Occipital lobe (tissue), 3 donors: ENCODE measurements at places on chromosomes 16 and 17.

DNA sequence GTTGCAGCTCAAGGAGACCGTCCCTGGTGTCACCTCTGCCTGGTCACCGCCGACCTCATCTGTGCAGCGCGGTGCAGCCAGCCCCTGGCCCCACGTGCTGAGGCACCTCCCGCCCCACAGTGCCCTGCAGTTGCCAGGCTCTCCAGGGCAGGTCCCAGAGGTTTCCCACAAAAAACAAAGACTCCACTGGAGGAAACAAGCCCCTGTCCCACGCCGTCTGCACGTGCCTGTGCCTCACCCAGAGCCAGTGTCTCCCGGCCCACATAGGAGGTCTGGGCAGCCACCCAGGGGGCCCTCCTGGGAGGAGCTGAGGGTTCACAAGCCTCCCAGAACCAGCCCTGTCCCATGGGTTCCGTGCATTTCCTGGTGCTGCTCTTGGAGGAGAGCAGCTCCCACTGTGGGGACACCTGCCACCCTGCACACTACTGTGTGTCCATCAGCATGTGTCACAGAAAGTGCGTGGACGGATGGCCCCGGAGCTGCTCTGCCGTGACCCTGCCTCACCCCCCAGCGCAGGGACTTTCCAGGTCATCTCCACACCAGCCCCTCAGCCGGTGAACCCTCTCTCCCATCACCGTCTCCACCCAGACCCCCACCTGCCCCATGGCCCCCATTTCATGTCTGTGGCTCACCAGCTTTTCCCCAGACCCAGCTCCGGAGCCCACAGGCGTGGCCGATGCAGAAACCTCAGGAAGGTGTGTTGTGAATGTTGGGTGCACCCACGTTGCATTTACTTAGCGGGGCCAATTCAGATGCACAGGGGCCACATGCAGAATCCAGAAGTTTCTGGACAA lies 17.0 kb upstream of the CDH15 start:
- no peak for DNase-seq

GRCh38 chr17:5702951-5703510 lies 118.7 kb upstream of the NLRP1 start:
- DNase-seq = no peak

GRCh38 chr17:79627184-79627765 lies 16.4 kb upstream of the RBFOX3 start:
- no peak for DNase-seq

DNA sequence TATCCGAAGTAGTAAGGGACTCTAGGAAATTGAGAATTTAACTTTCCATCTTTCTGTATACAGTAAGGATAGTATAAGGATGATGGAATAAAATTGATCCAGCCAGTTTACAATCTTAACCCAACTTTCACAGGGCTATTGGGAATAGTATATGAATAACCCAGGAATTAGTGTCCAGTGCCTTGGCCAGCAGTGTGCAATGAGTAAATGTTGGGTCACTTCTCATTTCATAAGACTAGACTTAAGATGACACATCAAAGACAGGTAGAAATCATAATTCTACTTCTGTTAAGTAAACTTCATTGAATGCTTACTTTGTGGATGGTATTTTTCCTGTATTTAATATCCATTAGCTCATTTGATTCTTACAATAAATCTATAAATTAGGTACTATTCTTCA lies 949.6 kb upstream of the GOT2 start:
- DNase-seq = no peak

DNA sequence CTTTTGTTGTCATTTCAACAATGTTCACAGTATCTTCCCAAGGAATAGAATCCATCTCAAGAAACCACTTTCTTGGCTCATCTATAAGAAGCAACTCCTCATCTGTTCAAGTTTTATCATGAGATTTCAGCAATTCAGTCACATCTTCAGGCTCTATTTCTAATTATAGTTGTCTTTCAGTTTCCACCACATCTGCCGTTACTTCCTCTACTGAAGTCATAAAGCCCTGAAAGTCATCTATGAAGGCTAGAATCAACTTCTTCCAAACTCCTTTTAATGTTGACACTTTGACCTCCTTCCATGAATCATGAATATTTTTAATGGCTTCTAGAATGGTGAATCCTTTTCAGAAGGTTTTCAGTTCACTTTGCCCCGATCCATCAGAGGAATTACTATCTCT lies 102.1 kb downstream of the CDH13 start:
- DNase-seq = no peak

DNA sequence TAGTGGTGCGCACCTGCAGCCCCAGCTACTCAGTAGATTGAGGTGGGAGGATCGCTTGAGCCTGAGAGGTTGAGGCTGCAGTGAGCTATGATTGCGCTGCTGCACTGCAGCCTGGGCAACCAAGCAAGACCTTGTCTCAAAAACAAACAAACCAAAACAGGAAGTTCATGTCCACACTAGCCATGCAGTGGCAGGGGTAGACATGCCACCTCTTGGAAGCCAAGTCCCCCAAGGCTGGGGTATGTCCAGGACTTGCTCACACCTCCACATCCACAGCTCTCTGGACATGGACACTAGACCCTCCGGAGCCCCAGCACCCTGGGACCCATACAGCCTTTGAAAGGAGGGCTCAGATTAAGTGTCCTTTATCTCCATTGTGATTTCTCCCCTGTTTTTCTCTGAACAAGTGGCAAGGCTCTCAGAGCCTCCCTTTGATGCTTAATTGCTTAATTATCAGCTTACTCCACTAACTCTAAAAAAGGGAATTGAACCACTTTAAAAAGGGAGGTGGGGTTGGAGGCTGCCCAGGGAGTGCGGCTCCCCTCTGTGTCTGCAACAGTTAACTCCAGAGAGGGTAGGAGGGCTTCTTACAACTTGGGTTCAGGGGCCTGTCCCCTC lies 424.6 kb upstream of the C16orf82 start:
- no peak for DNase-seq

GRCh38 chr16:14087590-14088154 lies 16.6 kb downstream of the MRTFB start:
- DNase-seq = no peak

DNA sequence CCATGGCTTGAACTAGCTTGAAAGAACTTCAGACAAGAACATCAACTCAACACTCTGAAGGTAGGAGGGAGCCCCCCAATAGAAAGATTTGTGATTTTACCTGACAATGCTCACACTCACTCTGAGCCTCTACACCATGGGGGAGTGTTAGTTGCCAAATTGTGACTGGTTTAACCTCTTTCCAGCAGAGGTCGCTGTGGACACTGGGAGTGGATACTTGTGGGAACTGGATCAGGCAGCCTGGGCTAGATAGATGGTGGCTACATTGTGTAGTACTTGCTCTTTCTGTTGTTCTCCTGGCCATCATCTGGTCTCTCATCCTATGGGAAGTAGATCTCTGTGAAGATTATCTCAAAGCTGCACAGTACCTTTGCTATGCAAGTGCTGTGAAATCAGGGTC lies 2.9 kb downstream of the SMPD3 start:
- DNase-seq = peak; percentile 56

- DNase-seq = no peak
These were observed 12.5 kb upstream of the SPHK1 start for GRCh38 chr17:76371656-76372628.

GRCh38 chr17:4739122-4740024 lies at the start of the genes CXCL16 and ZMYND15:
Gene CXCL16, minus strand, starts transcription at chr17:4739928. Its CDS starts 589 bp downstream, at chr17:4739339.
Gene ZMYND15, plus strand, starts transcription at chr17:4739833. Its CDS starts 716 bp downstream, at chr17:4740549.
- no peak for DNase-seq

GRCh38 chr17:21001813-21002221 lies 41.0 kb downstream of the USP22 start:
- no peak for DNase-seq

GRCh38 chr17:42248351-42249179 lies 27.6 kb downstream of the STAT5B start:
- DNase-seq = peak; percentile 75

- DNase-seq = no peak
These were observed 20.6 kb downstream of the RTN4RL1 start for GRCh38 chr17:2004435-2004952.

GRCh38 chr16:28081391-28081968 lies 18.0 kb upstream of the GSG1L start:
- DNase-seq = no peak
